Aorta (tissue), 5 donors: ENCODE measurements at places on chromosomes 6 and 20. TPM values are rescaled to one million over a fixed set of nuclear protein-coding genes. Genes with fewer than 3 reads are reported as not detected.

ARMC12 gene
- 1.4 TPM for total RNA-seq

CGA gene
- not detected for total RNA-seq

C20orf204 gene
- total RNA-seq, result 1.7 TPM

DNA sequence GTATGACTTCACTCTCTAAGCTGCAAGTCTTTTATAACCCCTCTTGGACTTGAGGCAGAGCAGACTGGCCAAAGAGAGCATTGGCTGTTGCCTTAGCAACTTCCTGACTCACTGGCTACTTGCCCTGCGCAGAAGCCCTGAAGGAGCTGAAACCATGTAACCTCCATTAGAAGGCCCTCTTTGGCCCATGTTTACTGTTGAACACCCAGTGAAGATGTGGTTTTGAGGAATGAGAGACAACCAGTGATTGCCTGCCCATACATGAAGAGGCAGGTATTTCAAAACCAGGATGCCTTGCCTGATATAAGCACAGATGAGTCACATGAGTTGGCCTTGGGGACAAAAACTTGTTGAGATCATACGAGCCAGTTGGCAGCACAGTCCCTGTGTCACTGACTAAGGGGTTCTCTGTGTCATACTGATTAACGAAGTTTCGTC, 182.5 kb downstream of the EDN1 start:
- peaks cover 9% of the 10 kb centered on the region for H3K4me1 ChIP-seq
- peak overlapping the region; percentile 4 for H3K27ac ChIP-seq
- no peaks in the 10 kb centered on the region for H3K36me3 ChIP-seq
- no peak overlapping the region for H3K4me3 ChIP-seq
- DNase-seq, result peak; percentile 81

DNA sequence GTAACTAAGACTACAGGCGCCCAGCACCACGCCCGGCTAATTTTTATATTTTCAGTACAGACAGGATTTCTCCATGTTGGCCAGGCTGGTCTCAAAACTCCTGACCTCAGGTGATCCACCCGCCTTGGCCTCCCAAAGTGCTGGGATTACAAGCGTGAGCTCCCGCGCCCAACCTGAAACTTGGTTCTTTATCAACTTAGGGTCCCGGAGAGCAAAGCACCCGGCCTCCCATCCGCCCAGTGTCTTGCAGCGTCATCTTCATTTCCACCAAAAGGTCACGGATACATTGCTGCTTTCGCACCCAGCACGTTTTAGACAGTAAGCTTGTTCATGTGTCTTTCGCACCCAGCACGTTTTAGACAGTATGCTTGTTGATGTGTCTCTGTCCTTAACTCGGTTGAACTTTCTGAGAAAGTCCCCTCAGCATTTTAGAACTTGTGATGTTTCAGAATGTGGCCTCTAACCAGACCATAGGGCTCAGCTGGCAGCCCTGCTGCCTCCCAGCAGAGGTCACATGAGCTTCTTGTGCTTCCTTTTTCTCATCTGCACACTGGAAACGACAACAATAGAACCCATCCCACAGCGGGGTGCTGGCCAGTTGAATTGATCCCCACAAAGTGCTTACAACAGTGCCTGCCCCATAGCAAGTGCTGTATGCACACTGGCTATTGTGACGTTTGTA, 48.8 kb downstream of the PRR18 start:
- no peaks in the 10 kb centered on the region for H3K36me3 ChIP-seq
- no peak for DNase-seq
- H3K4me3 ChIP-seq, result no peak overlapping the region
- no peaks in the 10 kb centered on the region for H3K27me3 ChIP-seq
- no peak overlapping the region for H3K27ac ChIP-seq
- no peaks in the 10 kb centered on the region for H3K4me1 ChIP-seq

DNA sequence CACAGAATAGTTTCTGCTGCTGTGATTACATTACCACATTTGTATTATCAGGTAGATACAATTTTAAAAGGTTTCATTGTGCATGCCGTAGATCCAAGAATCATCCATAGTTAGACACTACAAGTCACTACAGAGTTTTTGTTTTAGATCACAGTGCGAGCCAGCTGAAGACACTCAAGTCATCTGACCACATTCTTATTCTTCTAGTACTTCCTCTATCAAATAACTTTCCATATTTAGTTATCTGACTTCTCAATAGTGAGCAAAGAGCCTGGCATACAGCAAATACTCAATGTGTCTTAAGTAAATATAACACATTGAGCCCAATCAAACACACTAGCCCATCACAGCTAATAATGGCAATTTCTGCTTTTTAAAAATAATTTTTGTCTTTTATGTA, 195.4 kb downstream of the ASCC3 start:
- H3K36me3 ChIP-seq, result no peaks in the 10 kb centered on the region
- no peaks in the 10 kb centered on the region for H3K27me3 ChIP-seq
- H3K4me1 ChIP-seq, result no peaks in the 10 kb centered on the region
- no peak overlapping the region for H3K27ac ChIP-seq
- no peak for DNase-seq

DNA sequence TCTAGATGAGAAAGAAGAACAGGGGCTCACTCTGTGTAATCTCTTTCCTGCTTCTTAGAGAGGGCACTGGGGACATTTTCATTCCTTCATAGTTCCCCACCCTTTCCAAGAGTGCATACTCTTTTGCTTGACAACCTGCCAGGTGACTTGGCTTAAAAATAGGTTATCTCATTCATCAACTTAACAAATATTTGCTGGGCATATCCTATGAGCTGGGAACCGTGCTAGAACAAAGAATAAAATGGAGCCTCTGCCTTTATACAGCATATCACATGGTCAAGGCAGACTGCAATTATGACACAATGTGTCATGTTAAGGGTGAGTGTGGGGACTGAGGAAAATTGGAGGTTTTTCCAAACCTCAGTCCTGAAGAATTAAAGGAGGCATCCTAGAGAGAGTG, 209.8 kb upstream of the FOXA2 start:
- H3K36me3 ChIP-seq, result no peaks in the 10 kb centered on the region
- H3K27me3 ChIP-seq, result no peaks in the 10 kb centered on the region
- DNase-seq, result no peak
- no peak overlapping the region for H3K4me3 ChIP-seq
- peaks cover 6% of the 10 kb centered on the region for H3K4me1 ChIP-seq

DNA sequence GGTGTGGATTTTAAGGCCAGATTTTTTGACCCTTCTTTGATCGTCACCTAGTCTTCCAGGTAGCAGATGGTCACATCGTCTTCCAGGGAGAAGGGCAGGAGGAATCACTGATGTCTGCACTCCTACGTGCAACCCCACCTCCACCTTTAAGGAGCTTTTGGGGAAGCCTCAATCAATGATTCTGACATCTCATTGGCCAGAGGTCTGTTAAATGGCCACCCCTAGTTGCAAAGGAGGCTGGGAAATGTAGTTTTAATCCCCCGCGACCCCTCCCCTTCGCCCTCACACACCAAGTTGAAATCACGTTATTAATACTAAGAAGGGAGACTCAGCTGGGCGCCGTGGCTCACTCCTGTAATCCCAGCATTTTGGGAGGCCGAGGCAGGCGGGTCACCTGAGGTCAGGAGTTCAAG, 151.4 kb downstream of the BCAS1 start:
- H3K36me3 ChIP-seq, result no peaks in the 10 kb centered on the region
- no peaks in the 10 kb centered on the region for H3K27me3 ChIP-seq
- H3K4me3 ChIP-seq, result no peak overlapping the region
- no peaks in the 10 kb centered on the region for H3K4me1 ChIP-seq
- H3K27ac ChIP-seq, result no peak overlapping the region

DNA sequence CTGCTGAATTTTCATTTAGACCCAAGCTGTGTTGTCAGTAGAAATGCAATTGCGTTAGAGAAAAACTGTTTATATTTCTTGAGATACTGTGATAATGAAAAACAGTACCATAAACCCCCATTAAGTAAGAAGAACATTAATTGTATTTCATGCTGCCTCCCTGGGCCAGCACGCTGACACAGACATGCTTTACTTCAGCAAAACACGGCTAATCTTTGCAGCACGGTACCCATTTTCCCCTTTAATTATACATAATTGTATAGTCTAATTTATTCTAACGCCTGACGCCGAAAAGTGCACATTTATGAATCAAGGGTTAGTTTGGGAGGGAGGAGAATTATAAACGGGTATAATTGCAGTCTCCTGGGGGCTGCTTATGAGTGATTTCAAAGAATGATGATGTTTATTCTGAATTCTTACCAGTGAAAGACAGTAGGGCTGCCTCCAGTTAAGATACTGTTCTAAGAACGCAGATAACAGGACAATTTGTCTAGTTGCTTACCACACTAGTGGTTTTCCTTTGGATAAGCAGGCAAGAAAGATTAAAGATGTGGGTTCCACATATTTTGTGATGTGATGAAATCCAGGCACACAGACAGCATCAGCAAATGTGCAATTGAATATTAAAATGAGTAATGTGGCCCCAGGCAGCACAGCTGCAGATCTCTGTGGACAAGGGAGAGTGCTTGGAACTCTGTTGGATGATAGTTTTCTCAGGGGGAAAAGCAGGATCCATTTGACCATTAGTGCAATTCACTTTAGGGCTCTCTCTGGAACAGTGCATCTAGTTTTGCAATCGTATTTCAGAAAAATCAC, 4.7 kb upstream of the SULF2 start:
- H3K27ac ChIP-seq, result no peak overlapping the region
- H3K4me1 ChIP-seq, result no peaks in the 10 kb centered on the region
- no peaks in the 10 kb centered on the region for H3K27me3 ChIP-seq

DNA sequence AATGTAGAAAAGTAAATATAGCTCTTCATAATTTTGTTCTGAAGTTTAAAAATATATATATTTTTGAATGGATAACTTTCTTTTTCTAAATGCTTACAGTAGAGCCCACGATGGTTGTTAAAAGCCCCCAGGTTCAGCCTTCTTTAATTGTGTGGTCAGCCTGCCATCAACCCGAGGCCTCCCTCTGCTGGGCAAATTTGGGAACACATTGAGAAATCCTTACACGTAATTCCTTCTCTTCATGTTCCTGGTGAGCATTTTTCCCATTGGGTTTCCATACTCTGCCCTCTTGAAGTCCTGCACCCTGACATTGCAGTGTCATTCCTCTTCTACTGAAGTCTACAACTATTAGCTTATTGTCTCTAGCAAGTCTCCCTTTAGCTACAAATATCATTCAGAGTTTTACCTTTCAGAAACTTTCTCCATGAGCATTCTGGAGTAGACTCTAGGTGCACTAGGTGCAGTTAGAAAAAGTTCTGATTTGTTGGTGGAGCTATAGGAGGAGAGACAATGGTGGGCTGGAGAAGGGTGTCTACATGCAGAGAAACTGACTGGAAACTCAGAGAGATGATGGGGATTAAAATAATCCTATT, 40.6 kb downstream of the TRIM38 start:
- no peak overlapping the region for H3K4me3 ChIP-seq
- H3K27ac ChIP-seq, result no peak overlapping the region
- no peaks in the 10 kb centered on the region for H3K27me3 ChIP-seq

DNA sequence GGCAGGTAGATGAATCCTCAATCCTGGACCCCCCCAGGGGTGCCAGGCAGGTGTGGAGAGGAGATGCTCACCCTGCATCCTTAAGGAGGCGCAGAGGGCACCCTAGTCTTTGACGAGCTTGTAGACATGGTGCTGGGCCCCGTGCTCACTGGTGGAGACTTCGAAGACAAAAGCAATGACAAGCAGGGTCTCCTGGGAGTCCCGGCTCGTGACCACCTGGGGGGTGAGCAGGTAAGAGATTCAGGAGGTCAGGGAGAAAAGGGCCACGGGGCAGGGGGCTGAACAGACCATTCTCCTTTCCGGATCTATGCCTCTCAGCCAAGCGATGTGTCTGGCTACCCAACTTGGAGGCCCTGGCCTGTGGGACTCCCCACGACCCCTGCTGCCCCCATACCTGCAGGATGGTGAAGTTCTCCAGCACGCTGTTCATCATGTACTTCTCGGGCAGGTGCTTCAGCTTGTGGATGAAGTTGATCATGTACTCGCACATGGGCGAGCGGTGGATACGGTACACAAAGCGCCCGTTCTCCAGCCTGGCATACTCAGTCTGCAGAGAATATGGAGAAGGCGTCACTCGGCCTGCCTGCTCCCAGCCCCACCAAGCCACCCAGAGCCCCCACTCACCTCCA, 6.9 kb downstream of the RPL10A start:
- no peaks in the 10 kb centered on the region for H3K27me3 ChIP-seq
- H3K36me3 ChIP-seq, result peaks cover 7% of the 10 kb centered on the region
- no peak overlapping the region for H3K4me3 ChIP-seq
- H3K4me1 ChIP-seq, result no peaks in the 10 kb centered on the region
- no peak overlapping the region for H3K27ac ChIP-seq
- no peak for DNase-seq
